Tongue (tissue), 3 donors: ENCODE measurements at places on chromosomes 4 and X. TPM values are rescaled to one million over a fixed set of nuclear protein-coding genes. Genes with fewer than 3 reads are reported as not detected.
A peak's percentile ranks its signal among the peaks of the same experiment; 100 is the strongest.

DNA sequence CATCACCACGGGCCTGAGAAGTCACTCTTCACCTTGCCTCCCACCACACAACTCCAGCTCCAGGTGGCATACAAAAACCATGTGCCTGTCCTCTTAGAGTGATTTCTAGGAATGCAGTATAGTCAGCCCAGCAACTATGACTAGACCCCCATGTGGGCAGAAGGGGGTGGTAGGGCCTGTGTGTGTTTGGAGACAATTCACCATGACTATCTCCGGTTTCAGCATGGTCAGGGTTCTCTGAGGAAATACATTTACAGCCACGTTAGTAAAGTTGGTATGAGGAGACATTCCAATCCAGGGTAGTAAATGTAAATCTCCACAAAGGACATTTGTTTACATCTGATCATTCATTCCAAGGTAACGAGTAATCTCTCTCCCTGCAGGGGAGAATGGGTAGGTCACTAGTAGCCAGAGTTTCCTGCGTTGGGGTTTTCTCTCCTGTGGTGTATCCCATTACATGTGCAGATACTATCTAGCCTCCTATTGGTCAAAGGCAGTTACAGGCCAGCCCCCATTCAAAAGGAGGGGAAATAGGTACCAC is 4.2 kb upstream of the MTMR1 start:
- DNase-seq: no peak

GRCh38 chrX:82734140-82734539 is 774.0 kb upstream of the POU3F4 start:
- DNase-seq: no peak

DNA sequence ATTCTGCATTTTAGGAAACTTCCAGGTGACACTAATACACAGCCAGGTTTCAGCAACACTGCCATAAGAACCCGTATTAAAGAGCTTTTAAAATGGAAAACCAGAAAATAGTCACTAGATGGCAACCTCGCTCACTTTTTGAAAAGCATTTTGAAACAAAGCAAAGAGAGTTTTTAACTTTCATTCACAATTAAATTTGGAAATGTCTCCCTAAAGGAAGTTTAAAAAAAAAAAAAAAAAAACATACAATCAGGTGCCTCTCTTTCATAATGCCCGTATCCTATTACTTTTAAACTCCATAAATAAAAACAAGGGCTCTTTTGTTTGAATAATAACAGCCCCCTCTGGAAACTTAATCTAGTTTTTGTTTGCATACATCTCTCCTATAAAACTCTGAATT is 20.3 kb downstream of the MEPE start:
- DNase-seq: peak; percentile 74

- DNase-seq: no peak
Measured at GRCh38 chr4:123291329-123291728, 105.3 kb upstream of the SPRY1 start.

GRCh38 chrX:26574234-26574633 is 358.3 kb downstream of the MAGEB5 start:
- no peak for DNase-seq

DNA sequence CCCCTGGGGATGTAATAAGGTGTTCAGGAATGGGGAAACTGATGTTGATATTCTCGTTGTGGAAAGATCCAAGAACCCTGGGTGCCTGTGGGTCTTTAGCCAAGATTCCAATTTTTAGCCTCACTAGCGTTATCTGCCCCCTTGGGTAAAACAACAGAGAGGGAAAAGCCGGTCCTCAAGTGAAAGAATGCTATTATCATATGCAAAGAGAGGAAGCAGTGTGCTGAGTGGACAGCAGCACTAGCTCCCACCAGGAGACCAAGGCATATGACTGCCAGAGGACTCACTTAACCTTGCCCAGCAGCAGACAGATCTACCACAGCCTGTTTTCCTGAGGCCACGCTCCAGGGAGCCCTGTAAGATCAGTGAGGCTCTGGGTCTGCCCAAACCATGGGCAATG is 257.9 kb upstream of the CPEB2 start:
- no peak for DNase-seq

DNA sequence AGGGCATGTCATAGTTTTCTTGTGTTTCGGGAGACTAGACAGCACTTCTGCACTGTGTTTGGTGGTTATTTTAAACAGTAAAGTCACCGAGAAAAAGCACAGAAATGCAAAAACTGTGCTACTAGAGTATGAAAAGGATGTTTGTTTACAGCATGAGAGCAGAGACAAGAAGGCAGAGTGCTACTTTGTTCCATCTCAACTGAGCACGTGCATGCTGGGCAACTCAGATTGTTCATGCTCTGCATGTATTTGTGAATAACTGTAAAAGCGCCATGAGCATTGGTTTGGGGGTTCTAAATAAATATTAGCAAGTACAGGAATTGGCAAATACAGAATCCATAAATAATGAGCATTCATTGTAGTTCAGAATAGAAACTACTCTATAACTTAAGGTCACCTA is 7.4 kb downstream of the EVC start:
- no peak for DNase-seq

GRCh38 chr4:187212446-187213080 is 488.9 kb upstream of the FAT1 start:
- peak; percentile 37 for DNase-seq

- DNase-seq: no peak
Measured at GRCh38 chr4:67542076-67542475, 3.2 kb downstream of the CENPC start.

GRCh38 chr4:98092833-98093439 is 50.3 kb downstream of the STPG2 start:
- DNase-seq: peak; percentile 26

DNA sequence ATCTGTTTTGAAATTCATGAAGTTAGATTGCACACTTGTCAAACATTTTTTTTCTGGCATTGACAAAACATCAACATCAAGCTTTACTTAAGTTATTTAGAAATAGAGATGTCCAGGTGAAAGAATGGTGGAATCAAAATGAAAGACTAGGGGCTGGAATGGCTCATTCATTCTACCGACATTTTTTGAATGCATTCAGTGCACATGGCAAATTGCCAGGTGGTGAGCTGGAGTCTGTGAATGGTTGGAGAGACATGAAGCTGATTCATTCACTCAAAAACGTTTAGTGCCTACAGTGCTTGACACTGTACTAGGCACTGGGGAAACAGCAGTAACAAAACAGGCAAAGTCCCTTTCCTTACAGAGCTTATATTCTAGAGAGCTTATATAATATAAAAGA is 292.4 kb downstream of the PPP1R2C start:
- no peak for DNase-seq

DNA sequence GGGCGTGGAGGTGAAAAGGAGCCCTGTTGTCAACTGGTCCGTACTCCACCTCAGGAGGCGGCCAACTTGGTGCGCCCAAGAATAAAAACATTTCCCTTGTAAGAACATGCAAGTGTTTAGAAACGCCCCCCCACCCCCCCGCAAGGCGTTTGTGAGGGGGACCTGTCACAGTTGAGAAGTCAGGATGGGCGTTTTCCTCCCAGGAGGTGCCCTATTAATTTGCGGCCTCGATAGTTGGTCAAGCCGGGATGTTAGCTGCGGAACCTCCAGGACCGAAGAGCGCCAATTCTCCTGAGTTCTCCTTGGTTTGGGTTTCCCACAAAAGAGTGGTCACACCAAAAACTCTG is 651 bp upstream of the SAP30 start:
- no peak for DNase-seq

- no peak for DNase-seq
Measured at GRCh38 chr4:73864365-73864764, 4.8 kb upstream of the CXCL1 start.

GRCh38 chrX:72201836-72202536 is 20.4 kb downstream of the PIN4 start:
- no peak for DNase-seq

DNA sequence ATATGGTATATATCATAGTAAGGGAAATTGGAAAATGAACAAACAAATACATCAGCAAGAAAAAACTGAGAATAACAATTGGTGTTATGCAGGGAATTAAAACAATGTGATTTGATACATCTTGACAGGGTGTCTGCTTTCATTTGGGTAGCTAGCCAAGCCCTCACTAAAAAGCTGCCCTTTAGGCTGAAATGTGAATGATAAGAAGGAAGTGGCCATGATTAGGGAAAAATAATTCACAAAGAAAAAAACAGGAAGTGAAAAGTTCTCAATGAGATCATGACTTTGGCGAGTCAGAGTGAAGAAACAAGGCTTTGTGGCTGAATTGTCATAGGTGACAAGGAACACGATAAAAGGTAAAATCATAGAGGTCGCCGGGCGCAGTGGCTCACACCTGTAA is 675.8 kb upstream of the SLIT2 start:
- peak; percentile 17 for DNase-seq

DNA sequence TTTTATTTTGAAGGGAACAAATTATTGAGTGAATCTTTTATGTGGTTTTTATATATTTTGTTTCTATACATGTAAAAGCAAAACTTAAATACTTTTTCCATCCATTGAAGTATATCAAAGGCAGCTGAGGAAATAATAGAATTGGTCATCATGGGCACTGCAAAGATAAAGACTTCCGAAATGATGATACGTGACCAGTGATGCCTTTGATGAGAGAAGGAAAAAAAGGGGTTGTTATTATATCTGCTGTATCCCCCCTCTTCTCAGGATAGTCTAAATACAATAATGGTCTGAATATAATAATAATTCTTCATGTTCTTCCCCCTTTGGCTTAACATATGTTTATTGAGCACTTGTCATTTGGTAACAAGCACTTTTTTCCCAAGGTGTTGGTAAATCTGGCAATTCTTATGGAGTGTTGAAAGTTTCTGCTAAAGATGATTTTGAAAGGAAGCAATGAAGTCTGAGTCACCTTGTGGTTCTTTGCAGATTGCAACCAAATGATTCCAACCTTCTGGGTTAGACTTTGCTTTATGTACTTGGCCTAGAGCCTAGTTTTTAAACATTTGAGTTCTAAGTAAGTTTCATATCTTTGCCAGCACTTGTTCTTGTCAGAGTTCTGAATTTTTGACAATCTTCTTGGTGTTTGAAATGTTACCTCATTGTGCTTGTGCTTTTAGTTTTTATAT is 60.8 kb downstream of the USP9X start:
- DNase-seq: no peak

DNA sequence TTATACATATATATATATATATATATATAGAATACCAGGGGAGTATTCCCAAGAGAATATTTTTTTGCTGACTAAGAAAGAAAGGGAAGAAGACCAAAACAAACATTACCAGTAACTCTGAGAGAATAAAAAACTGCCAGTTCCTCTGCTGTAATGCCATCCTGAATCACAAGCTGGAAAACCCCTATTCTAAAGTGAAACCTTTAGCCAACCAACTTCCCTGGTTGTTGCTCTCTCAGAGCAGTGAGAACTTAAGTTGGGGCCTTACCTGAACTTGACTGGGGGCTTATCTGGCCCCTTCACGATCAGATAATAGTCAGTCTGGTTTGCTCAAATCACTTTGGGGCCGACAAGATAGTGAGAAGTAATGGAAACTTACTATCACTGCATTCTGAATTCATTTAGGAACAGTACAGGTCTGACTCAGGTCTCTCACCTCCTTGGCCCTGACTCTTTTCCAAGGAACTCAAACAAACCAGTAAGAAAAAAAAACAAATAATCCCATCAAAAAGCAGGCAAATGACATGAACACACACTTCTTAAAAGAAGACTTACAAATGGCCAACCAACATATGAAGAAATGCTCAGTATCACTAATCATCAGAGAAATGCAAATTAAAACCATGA is 62.5 kb downstream of the CD40LG start:
- no peak for DNase-seq

DNA sequence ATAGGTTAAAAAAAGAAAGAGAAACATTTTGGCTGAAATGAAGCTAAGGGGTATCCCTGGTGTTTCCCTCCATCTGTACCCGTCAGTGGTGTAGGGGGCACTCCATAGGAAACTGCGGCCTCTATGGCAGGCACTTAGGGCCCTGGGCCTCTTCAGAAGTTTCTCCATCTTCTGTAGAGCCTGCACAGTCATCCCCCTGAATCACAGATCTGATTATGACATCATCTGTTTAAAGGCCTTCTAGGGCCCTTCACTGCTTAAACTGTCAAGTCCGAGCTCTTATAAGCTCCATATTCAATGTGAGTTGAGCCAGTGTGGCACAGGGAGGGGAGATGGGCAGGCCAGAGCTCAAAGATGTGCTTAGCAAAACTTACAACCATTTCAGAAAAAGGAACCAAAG is 241.3 kb downstream of the NR3C2 start:
- no peak for DNase-seq

GRCh38 chrX:131067846-131068745 is 9.9 kb downstream of the ARHGAP36 start:
- peak; percentile 44 for DNase-seq

DNA sequence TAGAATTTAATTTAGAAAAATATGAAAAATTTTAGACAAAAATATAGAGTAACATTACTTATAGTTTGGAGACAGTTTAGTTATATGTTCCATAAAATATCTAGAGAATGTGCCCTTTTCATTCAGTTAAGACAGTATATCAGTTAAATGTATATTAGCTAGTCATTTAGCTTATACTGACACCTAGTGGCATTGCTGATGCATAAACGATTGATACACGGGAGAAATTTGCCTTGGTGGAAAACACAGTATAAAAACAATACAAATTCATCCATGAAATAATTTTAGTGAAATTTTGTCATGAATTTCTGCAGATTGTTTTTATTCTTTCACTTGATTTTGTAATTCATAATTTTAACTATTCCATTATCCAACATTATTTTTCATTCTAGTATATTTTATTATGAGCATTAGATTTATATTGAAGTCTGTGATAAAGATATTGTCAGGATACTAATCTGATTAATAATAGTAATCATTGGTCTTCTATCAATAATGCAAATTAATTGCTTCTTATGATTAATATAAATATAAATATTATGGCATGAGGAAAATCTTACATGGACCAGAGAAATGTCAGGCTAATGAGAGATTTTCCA is 219.0 kb downstream of the TLL1 start:
- DNase-seq: peak; percentile 74

GRCh38 chrX:8980756-8981155 is 53.2 kb downstream of the FAM9B start:
- no peak for DNase-seq

DNA sequence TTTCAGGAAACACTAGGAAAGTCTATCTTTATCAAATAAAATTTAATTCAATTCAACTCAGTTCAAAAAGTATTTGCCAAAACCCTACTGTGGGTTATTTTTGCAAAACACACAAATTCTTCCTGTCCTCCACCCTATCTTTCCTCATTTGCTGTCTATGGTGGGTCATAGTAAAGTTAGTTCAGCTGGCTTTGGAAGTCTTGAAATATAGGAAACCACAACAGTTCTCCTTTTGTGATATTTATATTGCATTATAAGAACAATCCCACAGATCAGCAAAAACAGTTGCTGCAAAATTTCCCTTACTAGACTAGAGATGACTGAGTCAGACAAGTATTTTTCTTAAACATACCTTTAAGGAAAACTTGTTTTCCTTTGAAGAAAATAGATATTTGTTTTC is 22.2 kb downstream of the CYBB start:
- no peak for DNase-seq

The SLITRK2 gene
- total RNA-seq: 1.2 TPM

The PDLIM3 gene
- 1,325 TPM for total RNA-seq

The XKRX gene
- total RNA-seq: 1.0 TPM

The CD38 gene
- 4.4 TPM for total RNA-seq

The CXCL6 gene
- total RNA-seq: 0.51 TPM

The TLR10 gene
- 0.41 TPM for total RNA-seq

The CLNK gene
- total RNA-seq: not detected

The PAK3 gene
- total RNA-seq: 5.5 TPM

The SLC25A4 gene
- 164 TPM for total RNA-seq

The CHIC2 gene
- total RNA-seq: 32.9 TPM

The F9 gene
- not detected for total RNA-seq

The ZBTB33 gene
- total RNA-seq: 25.2 TPM

The ATP1B4 gene
- 367 TPM for total RNA-seq

The NAP1L3 gene
- total RNA-seq: 9.1 TPM

The CFAP47 gene
- total RNA-seq: 0.10 TPM

The FTHL17 gene
- not detected for total RNA-seq

The BTC gene
- 32.9 TPM for total RNA-seq

The RBM47 gene
- 31.6 TPM for total RNA-seq

The CPLX1 gene
- total RNA-seq: not detected
